Right cardiac atrium (tissue), 5 donors: ENCODE measurements at places on chromosomes 7 and 10. TPM values are rescaled to one million over a fixed set of nuclear protein-coding genes. Genes with fewer than 3 reads are reported as not detected.

COMMD3 gene
- polyA plus RNA-seq, result 95.9 TPM

EPC1 gene
- polyA plus RNA-seq, result 11.5 TPM

ARL5B gene
- 3.9 TPM for polyA plus RNA-seq

CLEC2L gene
- polyA plus RNA-seq, result not detected

ERVW-1 gene
- polyA plus RNA-seq, result 0.07 TPM

NRG3 gene
- 0.23 TPM for polyA plus RNA-seq

TMEM196 gene
- polyA plus RNA-seq, result not detected

MKX gene
- 0.18 TPM for polyA plus RNA-seq

HGF gene
- 1.4 TPM for polyA plus RNA-seq

ANKRD22 gene
- not detected for polyA plus RNA-seq

SOSTDC1 gene
- 9.5 TPM for polyA plus RNA-seq

DNA sequence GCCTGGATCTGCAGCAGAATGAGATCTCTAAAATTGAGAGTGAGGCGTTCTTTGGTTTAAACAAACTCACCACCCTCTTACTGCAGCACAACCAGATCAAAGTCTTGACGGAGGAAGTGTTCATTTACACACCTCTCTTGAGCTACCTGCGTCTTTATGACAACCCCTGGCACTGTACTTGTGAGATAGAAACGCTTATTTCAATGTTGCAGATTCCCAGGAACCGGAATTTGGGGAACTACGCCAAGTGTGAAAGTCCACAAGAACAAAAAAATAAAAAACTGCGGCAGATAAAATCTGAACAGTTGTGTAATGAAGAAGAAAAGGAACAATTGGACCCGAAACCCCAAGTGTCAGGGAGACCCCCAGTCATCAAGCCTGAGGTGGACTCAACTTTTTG lies 21.4 kb downstream of the LRRC17 start:
- no peak for DNase-seq

DNA sequence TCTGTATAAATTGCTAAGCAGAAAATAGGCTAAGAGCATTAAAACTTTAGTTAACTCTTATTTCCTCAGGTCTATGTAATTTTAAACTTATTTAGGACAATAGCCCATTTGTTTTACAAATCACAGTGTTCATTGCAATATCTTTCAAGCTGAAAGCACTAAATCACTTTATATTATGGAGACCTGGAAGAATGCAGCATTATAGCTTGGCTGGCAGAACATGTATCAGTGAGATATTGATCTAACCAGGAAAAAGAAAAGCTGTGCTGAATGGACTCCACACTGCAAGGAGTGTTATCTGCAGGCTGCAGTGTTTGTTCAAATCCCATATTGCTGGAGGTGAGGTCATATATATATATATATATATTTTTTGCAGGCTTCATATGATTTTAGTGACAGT lies 517.5 kb downstream of the NRG3 start:
- DNase-seq, result no peak

DNA sequence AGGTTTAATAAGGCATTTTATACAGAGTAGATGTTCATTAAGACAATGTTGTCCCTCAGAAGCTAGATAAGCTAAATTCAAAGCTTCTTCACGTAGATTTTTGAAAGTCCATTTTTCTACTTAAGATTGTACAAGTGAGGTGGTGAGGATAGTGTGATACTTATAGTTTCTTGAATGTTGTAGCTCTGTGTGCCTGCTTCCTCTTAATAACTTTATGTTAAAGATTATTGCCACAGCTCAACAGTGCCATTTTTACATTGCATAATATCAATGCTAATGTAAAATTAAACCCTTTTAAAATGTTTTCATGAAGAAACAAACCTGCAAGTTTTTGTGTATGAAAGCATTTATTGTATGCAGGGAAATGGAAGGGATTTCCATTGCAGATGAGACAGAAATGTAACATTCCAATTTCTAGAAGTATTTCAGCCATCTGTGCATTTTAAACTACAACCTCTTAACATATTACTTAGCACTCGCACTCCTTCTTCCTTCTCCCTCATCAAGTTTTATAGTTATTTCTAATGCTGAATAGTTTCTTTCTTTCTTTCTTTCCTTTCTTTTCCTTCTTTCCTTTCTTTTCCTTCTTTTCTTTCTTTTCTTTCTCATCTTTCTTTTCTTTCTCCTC lies 212.0 kb downstream of the TWIST1 start:
- no peak for DNase-seq

- no peak for DNase-seq
Measured at GRCh38 chr7:141039376-141039775, 24.6 kb upstream of the MRPS33 start.

- DNase-seq, result no peak
Measured at GRCh38 chr10:99869581-99870122, 87.2 kb downstream of the ABCC2 start.

DNA sequence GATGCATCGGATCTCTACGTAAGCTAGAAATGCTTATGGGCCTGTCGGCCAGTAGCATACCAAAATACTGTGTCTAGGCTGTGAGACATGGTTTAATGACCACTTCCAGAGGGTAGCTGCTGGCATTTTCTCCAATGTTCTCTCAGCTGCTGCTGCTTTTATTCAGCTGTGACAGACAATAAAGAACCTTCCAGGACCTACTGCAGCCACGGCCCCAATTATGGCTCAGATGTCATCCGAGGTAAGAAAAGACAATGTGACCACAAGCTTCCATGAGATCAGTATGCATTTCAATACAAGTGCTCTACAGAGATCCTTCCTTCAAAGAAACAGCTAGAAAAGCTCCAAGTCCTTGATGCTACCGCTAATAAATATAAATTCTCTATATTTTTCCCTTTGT lies 256.2 kb downstream of the SDHAF3 start:
- no peak for DNase-seq

- no peak for DNase-seq
Measured at GRCh38 chr10:22491931-22492615, 146.8 kb downstream of the SPAG6 start.

- DNase-seq, result peak; percentile 23
Measured at GRCh38 chr10:759898-760477, 70.5 kb upstream of the DIP2C start.

DNA sequence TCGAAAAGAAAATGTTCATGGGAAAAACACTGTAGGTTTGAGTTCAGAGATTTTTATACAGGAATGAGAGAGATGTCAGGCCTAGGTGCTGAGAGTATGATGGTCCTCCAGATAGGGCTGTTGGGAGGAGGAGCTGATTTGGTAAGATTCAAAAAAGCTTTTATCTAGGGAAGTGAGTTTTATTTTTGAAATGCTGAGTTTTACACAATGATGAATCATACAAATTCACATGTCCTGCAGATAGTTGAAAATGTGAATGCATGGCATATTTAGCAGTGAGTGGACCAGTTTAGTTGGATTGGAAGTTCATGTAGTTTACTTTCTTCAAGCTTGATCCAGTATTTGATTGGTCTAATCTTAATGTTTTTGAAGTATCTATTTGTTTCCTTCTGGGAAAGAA lies 154.8 kb downstream of the LRRC4 start:
- no peak for DNase-seq

GRCh38 chr7:106775975-106776607 lies 89.0 kb upstream of the PIK3CG start:
- no peak for DNase-seq

DNA sequence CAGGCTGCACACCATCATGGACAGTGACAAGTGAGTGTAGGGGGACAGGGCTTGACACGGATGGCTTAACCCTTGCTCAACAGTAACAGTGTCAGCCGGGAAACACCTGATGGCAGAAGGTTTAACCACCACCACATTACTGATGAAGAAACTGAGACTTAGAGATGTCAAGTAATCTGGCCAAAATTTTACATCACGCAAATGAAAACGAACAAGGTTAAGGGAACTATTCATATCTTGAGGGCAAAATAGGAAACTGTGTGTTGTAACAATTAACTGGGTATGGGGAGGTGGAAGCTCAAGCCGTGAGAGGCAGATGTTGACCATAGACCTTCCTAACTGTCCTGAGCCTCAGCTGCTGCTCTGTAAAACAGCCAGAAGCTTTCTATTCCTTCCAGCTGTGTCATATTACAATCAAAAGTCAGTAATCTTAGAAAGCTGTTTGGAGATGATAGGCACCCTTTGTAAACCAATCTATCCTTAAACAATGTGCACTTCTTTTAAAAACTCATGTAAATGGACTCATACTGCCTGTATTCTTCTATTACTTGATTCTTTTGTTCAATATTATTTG lies 68.4 kb downstream of the ABCC2 start:
- no peak for DNase-seq

DNA sequence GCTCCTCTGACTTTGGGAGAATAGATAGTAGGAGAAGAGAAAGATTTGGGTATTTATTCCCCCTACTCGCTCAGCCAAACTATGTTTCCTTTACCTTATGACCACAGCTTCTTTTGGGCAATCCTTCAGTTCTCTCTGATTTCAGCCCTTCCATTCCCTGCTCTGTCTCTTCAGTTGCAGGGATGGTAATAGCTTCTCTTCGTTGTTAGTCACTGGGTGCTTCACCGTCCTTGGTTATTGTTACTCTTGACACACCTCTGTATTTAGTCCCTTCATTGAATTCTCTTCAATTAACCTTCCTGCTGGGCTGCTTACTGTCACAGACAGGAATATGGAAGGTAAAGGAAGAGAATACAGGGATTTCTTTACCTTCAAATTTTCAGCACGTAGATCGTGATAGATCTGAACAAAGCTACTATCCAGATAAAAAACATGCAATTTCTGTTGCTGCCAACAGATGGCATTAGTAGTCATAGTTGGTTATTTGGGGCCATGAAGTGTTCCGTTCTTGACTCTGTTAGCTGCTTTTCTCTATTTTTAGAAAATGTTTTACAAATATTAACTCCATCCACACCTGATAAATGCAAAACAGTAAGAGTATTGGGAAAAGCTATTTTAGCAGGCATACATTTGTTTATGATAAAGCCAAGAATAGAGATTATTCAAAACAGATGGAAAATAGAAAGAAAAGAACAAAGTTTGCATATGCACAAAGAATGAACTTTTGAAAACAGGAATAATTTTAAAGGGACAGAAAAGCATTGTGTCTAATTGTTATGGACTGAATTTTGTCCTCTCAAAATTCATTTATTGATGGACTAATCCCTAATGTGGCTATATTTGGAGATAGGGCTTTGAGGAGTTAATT lies 14.0 kb upstream of the PTTG1IP2 start:
- DNase-seq, result no peak

- DNase-seq, result no peak
Measured at GRCh38 chr7:69577221-69577620, 21.1 kb upstream of the AUTS2 start.

DNA sequence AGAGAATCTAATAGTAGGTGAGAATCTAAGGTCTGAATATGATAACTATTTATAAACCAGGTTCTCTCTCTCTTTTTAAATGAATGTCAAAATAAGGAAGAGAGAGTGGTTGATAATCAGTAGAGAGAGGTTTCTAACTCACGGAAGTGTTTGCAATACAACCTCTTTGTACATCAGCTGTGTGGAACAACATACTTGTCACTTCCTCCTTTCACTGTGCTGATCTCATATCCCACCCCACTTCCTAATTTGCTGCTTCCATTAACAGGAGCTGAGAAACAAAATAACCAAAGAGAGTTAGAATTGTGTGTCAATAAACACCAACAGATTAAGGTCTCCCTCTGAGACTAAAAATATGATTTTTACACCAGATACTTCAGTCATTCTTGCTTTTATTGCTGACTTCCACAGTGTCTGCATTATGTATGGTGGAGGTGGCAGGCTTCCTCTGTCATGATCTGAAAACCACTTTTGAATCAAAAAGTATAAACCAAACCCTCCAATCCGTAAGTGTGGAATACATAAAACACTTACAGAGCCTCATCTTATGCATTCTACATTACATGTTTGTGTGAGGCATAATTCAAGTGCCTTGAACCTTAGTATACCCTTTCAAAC lies 25.0 kb downstream of the CACUL1 start:
- DNase-seq, result no peak

GRCh38 chr10:3294919-3295581 lies 122.5 kb upstream of the PITRM1 start:
- DNase-seq, result no peak

DNA sequence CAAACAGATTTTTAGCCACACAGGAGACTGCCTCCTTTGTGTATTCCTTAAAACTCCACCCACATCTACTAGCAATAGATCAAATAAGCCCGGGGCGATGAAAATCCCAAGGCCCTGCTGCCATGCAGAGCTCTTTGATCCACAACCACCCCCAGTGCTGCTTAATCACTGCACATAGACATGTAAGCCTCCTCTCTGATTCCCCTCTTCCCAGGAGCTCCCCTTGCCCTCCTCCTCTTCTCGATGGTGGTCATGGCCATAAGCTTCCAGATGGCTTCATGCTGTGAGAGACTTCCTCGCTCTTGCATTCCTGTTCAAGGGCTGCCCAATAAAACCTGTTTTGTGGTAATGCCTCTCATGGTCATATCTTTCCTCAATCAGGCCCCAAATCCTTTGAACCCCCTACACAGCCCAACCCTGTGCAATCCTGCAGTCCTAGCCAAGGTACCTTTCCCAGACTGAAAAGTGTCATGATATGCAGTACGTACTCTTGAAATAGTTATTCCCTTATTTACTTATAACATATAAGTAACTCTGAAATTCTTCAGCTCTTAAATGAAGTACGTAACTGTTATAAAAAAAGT lies 158.5 kb downstream of the CACNA2D1 start:
- no peak for DNase-seq

DNA sequence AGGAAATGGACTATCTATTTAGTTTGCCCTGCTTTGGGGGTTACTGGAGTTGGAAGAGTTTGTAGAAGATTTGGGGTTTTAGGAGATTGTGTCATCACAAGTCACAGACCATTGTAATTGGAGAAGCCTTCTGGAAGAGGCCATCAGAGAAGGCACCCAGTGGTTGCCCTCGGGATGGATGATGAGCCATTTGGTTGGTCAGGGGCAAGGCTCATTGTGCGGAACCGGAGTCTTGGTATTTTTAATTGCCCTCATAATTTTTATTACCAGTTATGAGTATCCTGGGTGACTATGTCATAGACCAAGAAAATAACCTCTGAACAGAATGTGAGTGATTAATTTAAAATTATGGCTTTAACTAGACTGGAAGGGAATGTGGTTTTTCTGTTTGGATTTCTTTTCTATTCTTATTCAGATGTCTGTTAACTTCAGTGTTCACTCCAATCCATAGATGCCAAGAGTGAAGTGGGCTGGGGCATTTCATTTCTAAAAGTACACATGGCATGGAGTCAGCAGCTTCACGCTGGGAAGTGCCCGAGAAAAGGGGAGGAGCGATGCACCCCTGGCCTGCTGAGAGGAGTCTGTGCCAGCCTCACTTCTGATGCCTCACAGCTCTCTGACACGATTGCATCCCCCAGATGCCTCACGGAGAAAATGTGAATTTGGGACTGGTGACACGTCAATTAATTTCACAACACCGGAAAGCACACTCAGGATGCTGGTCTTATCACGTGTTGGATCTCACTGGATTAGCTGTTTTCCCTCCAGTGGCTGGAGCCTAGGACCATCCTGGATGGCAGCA lies 225.6 kb upstream of the IGFBP3 start:
- no peak for DNase-seq
